ENCODE measurements at places on chromosomes 6 and 20.

DNA sequence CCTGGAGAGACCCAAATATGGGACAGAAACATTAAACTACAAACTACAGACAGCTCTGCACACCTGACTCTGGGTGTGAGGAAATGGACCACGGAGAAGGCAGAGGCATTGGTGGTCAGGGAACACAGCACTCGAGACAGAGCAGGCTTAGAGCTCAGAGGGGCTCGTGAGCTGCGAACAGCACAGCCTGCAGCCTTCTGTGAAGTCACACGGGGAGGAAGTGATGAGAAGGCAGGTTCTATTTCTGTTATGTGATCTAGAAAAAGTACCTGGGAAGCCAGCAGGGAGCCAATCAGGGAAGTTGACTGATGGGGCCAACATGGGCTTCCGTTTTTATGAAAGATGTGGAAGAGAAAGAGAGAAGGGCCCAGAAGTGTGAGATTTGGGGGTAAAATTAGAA is 88.9 kb upstream of the SNAP25 start:
- DNase-seq, result no peak

- DNase-seq, result no peak
Observed at GRCh38 chr6:98516866-98517265, 317.5 kb upstream of the POU3F2 start.

- no peak for DNase-seq
Observed at GRCh38 chr20:1297486-1297885, 31.4 kb downstream of the SNPH start.

- no peak for DNase-seq
Observed at GRCh38 chr6:135182071-135183001, 1.2 kb downstream of the MYB start.

DNA sequence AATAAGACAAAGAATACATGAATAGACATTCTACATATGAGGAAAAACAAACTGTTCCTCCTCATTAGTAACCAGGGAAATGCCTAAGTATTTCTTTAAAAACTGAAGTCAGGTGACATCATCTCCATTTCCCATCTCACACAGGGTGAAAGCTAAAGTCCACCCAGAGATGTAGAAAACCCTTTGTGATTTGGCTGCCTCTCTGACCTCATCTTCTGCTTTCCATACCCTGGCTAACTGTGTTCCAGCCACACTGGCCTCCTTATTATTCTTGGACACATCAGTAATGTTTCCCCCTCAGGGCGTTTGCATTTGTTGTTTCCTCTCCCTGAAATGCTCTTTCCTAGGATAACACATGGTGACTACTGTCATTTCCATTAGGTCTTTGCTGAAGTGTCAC is 40.4 kb downstream of the ESF1 start:
- DNase-seq, result no peak

GRCh38 chr6:24827162-24827561 is 28.4 kb upstream of the ARMH2 start:
- no peak for DNase-seq

DNA sequence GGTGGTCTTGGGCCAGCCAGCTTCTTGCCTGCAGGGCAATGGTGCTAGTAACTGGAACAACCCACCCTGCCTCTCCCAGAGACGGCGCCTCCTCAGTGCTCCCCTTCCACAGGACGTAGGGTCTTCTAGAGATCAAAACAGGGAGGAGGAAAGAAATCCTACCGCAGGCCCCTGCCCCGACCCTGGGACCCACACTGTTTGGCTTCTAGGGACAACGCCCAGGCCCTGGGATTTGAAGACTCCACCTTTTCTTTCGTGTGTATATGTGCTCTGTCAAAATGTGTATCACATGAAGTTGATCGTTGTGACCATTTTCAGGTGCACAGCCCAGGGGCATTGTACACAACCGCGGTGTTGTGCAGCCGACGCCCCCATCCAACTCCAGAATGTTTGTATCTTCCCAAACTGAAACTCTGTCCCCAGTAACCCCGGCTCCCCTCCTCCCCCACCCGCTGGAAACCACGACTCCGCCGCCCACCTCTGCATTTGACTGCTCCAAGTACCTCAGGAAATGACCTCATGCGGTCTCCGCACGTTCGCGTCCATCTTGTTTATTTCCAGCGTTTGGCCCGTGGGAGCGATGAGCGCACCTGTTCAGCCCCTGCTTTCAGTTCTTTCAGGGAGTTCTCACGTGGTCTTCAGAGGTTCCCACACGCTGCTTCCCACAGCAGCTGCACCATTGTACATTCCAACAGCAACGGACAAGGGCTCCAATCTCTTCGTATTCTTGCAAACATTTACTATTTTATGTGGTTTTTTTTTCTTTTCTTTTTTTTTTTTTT is 3.4 kb upstream of the BHLHE23 start:
- peak; percentile 47 for DNase-seq

GRCh38 chr20:63102721-63103375 is 96.1 kb upstream of the BHLHE23 start:
- DNase-seq, result peak; percentile 6

GRCh38 chr6:125584468-125584939 is 164.9 kb upstream of the HEY2 start:
- DNase-seq, result peak; percentile 1

GRCh38 chr6:104477569-104477968 is 382.1 kb downstream of the HACE1 start:
- DNase-seq, result no peak

GRCh38 chr20:45378191-45378590 is at the start of gene TP53TG5:
Gene TP53TG5 (minus strand): TSS chr20:45378325. CDS start chr20:45378236, 89 bp downstream.
- DNase-seq, result no peak

GRCh38 chr6:149885888-149886287 is 12.0 kb downstream of the RAET1E start:
- DNase-seq, result no peak

DNA sequence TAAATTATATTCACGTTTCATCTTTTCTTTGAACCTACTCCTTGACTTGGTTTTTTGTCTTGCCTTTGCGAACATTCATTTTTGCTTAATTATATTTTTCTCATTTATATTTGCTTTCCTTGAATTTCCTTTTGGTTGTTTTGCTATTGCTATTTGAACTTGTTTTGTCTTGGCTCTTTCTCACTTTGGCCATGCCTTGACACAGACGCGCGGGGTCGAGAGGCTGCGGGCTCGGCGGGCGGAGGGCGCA is 7.1 kb upstream of the TMEM14A start:
- no peak for DNase-seq

- no peak for DNase-seq
Observed at GRCh38 chr6:104599821-104600638, 259.7 kb downstream of the HACE1 start.

- no peak for DNase-seq
Observed at GRCh38 chr6:43511824-43512415, 1.8 kb upstream of the LRRC73 start.

- DNase-seq, result no peak
Observed at GRCh38 chr6:79787626-79788025, 156.5 kb downstream of the SH3BGRL2 start.

- peak; percentile 80 for DNase-seq
Observed at GRCh38 chr20:41173161-41173721, 35.9 kb downstream of the PLCG1 start.

- no peak for DNase-seq
Observed at GRCh38 chr6:156807795-156808194, 30.6 kb downstream of the ARID1B start.

DNA sequence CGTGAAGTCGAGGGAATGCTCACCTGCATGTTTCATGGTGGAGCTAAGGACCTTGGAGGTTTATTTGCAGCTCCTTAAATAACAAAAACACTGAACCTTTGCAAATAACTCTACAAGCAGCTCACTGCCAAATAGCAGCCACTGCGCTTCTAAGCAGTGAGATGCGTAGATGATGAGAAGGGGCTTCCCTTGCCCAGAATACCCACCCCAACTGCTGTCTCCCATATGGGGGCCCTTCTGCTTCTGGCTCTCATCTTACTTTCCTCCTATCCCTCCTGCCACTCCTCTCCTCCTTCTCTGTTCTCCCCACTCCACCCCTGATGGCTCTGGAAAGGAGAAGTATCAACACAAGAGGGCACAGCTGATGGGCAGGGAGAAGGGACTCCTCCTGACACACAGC is 193.3 kb upstream of the SSTR4 start:
- DNase-seq, result no peak

All from IMR-90 (cell line).